ENCODE measurements at places on chromosomes 1 and 21.
A peak's percentile ranks its signal among the peaks of the same experiment; 100 is the strongest.

GRCh38 chr1:11680270-11681070 is 478 bp downstream of the MAD2L2 start:
- no peak for DNase-seq

- DNase-seq: no peak
Measured at GRCh38 chr1:246184503-246184902, 322.6 kb downstream of the SMYD3 start.

DNA sequence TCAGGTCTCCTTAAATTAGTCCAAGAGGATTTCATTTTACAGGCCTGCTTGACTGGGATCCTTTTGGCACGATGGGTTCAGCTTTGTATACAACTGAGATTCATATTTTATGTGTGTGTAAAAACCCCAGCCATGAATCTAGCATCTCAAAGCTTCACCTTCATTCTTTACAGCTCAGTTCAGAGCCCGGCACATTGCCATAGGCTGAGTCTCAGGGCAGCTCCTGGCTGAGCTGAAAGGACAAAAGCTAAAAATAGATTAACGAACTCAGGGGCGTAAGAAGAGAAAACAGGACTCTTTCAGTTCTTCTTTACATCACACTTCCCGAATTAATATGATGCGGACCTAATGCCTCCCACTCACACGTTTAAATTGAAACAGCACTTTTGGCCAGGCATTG is 262.8 kb upstream of the PBX1 start:
- no peak for DNase-seq

DNA sequence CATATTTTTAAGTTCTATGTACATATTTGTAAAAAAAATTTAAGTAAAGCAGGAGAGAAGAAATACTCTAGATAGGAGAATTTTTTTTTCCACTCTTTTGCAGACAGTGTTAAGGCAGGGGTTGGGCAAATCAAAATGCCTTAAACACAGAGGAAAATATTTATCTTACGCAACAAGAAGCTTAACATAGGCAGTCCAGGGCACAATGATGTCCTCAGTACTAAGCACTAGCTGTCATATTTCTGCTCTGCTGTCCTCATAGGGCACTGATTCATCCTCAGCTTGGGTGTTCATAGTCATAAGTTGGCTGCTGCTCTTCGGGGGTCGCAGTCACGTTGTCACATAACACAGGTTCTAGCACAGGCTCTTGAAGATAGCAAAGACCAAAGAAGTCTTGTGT is 247.4 kb downstream of the PTBP2 start:
- DNase-seq: no peak

DNA sequence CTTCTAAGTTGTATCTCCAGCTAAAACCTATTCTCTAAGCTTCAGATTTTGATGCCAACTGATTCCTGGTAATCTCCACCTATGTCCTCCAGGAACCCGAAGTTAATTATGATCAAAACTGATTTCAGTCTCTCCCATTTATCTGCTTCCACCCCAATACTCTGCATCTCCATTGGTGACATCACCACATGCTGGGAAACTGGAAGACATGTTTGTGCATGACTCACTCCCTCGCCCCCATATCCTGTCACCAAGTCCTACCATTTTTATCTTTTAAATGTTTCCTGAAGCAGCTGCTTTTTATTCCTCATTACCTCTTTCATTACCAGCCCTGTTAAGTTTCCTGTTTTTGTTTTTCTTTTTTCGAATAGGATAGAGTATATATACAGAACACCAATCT is 228.5 kb downstream of the LRRC40 start:
- DNase-seq: peak; percentile 81

DNA sequence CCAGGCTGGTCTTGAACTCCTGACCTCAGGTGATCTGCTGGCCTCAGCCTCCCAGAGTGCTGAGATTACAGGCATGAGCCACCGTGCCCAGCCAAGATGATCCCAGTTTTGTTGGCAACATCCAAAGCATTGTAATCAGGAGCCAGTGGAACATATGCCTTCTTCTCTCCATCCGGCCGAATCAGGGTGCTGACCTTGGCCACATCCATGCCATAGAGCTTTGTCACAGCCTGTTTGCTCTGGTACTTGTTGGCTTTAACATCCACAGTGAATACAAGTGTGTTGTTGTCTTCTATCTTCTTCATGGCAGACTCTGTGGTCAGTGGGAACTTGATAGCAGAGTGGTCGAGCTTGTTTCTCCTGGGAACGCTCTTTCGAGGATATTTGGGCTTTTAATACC is 17.1 kb downstream of the TNFRSF8 start:
- DNase-seq: no peak

GRCh38 chr1:10717296-10718082 is 79.0 kb downstream of the CASZ1 start:
- DNase-seq: no peak

- DNase-seq: no peak
Measured at GRCh38 chr1:244854166-244854565, 10.2 kb downstream of the HNRNPU start.

- DNase-seq: peak; percentile 53
Measured at GRCh38 chr21:45290948-45291612, 3.4 kb upstream of the POFUT2 start.

DNA sequence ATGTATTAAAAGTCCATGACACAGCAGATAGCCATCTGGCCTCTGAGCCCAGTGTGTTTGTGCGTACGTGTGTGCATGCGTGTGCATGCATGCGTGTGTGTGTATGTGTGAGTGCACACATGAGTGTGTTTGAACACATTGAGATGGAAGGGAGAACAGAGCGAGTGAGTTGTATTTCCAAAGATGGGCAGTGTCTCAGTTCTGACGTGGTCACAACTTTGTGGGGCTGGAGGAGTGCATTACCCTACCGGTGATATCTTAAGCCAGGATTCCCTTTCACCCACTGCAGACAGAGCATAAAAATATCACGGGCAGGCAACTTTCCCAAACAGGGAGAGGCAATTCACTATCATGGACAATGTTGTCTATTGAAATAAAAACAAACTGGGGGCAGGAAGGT is 27.8 kb downstream of the IRF2BP2 start:
- DNase-seq: no peak

- DNase-seq: no peak
Measured at GRCh38 chr1:32977546-32978087, 13.0 kb upstream of the RNF19B start.

DNA sequence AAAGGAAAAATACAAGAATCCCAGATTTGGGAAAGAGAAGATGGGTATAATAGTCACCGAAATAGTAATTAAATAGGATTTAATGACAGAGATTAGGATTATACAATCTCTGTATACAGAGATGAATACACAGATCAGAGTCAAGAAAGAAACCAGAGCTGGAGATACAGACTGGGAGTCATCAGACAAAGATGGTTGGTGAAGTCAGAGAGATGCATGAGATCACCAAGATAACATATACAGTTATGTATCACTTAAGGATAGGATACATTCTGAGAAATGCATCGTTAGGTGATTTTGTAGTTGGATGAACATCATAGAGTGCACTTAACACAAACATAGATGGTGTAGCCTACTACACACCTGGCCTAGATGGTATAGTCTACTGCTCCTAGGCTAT is 49.8 kb downstream of the VCAM1 start:
- DNase-seq: no peak

GRCh38 chr1:34372891-34373290 is 196.2 kb downstream of the C1orf94 start:
- DNase-seq: no peak

- DNase-seq: no peak
Measured at GRCh38 chr1:64909031-64909430, 57.3 kb downstream of the JAK1 start.
